ENCODE measurements at places on chromosomes 2 and 18.
A peak's percentile ranks its signal among the peaks of the same experiment; 100 is the strongest.

- DNase-seq = no peak
Observed at GRCh38 chr2:237626813-237627440, 460 bp upstream of the LRRFIP1 start.

GRCh38 chr2:165874445-165875039, 79.0 kb downstream of the TTC21B start:
- DNase-seq = peak; percentile 25

DNA sequence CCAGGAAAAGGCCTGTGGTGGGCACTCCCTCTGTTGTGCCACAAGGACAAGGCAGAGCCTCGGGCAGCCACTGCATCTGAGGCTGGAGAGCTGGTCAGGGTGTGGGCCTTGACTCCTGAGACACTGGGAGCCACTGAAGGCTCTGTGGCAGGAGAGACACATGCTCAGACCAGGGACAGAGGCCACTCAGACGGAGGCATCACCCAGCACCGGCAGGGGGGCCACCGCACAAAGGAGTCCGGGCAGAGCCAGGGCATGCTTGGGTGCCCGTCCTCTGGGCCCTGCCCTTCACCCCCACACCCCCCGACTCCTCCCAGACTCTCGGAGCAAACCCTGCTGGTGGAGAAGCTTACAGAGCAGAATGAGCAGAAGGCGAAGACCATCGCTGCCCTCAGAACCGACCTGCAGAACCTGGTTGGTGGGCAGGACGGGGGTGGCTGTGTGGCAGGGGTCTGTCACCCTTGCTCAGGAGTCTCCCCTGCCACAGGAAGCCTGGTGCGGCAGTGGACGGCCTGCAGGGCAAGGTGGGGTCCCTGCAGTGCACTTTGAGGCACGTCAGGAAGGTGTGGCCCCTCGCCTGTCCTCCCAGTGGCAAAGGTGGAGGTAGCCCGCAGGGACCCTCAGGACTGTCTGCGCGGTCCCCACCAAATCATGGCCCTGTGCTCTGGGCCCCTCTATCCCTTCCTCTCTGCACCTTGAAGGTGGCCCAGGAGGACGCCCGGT, 26.0 kb downstream of the CROCC2 start:
- DNase-seq = no peak

DNA sequence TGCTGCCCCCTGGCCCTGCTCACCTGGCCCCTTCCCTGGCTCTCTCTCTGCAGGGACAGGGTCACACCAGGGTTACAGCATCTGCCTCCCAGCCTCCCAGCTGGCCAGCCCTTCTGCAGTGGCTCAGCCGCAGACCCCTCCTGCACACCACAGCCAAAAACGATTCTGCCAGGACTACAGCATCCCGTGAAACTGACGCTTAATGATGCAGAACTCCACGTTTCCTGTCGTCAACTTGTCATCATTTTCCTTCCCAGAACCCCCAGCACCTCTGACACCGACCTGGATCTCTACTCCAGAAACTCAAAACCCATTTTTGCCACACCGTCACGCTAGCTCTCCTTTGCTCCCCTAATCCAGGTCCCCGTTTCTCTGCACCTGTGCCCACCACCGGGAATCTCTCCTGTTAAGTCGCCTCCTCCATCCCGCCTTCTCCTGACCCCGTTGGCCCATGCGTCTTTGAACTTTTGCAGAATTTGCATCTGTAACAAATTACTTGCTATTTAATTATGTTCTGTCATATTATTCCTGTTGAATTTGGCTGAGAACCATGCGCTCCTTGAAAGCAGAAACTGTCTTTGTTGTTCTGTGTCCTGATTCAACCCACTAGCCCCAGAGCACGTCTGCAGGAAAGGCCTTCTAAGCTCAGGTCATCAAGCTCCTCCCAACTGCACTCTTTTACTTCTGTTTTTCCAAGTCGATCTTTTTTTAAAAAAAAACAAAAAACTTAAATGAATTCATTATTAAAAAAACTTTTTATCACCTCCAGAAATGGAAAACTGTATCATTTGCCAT, 173.2 kb upstream of the COPS8 start:
- no peak for DNase-seq

DNA sequence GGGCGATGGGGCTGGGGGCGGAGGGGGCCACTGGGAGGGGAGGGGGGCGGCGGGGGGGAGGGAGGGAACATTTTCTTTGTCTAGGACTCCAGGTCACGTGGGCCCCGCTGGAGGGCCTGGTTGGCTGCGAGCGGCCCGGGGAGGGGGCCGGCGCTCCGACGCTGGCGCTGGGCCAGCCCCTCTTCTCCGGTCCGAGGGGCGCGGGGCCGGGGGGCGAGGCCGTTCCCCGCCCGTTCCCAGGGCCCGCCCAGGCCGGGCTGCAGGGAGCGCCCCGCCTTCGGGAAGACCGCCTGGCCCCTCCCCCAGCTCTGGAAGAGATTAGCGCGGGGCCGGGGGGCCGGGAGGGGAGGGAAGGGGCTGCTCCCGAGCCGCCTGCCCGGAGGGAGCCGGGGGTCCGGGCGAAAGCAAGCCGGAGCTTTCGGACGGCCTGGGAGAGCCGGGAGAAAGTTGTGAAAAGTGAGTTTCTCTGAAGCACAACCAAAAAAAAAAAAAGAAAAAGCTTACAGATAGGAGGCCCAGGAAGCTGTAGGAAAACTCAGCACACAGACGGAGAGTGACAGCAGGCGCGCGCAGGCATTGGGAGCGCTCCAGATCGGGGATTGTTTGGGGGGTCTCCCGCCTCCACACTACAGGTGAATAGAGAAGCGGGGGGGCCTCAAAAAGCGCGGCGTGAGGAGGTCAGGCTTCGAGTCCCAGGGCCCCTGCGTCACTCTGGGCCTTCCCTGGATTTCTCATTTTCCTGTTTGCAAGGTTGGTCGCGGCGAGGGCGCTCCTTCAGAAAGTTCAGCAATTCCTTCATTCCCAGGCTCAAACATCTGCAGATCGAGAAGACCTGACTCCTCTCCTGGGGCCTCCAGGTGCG, 84.1 kb upstream of the POMC start:
- DNase-seq = peak; percentile 73

- no peak for DNase-seq
Observed at GRCh38 chr2:1758774-1759610, 14.7 kb upstream of the PXDN start.

- no peak for DNase-seq
Observed at GRCh38 chr2:211837706-211838105, 700.9 kb downstream of the ERBB4 start.

DNA sequence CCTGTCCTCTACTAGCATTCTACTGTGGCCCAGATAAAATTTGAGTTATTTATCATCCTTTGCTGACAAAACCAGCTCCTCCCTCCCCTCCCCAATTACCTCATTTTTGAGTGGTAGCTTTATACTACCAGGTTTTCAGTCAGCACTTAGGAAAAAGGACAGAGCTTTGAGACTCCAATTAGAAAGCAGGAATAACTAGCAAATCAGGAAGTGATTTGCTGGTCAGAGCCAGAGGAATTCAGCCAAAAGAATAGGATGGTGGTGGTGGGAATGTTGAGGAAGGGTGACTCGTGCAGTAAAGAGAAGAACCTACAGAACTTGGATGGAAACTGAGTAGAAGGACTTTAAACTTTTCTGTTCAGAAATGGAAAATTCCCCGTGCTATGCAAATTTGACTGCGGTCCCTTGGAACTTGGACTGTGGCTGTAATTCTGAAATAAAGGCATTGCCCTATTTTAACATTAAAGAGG, 3.7 kb downstream of the MYL12B start:
- DNase-seq = no peak

DNA sequence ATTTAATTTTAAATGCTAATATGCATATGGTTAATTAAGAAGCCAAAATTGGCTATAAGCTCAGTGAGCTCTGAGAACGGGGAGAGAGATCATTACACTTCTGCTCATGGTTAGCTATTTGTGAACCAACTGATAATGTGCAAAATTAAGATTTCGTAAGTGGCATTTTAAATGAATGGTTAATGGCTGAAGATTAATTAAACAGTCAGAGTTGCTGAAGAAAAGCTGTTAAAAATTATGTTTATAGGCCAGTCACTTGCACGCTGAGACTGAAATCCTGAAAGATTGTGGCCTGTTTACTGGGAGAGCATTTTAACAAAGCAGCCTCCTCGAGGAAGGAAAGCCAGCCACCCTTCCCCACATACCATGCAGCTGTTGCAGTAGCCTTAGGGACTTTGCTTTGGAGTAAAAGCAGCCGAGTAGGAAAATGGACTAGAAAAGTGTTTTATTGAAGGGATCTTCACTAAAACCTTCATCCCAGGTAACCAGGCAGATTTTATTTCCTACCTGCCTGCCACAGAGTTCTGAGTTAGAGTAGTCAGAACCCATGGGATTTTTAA, 218.8 kb upstream of the NRP2 start:
- no peak for DNase-seq

DNA sequence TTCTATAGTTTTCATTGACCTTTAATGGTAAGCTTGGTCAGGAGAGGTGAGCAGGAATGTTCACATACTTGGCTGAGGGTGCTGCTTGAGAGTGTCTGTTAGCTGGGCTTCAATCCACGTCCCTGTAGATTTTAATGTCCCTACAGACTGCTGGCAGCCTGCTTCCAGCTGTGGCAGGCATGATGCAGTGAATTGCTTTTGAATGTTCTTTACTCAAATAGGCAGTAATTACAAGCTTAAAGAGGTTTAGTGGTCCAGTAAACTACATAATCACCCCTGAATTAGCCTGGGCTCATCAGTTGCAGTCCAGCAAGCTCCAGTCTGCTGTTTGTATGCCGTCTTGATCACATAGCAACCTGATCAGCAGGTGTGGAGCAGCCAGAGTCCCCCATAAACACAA, 102.1 kb downstream of the MEIS1 start:
- no peak for DNase-seq

DNA sequence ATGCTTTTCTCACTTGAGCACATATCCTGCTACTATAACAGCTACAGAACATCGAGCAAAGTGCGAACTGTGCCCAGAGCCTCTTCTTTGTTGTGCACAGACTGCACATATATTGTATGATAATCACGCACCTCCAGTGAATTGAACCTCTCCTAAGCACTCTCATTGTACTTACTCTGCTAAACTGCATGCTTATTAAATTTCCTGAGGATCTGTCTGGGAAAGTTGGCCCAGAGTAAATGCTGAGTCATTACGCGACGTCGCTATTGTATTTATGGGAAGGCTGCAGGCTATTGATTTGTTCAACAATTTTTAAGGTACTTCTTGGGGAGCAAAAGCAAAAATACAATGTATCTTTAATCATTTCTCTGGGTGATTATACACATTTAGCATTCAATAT, 399.6 kb upstream of the DSEL start:
- DNase-seq = no peak

GRCh38 chr2:60991644-60992043, 25.9 kb upstream of the PEX13 start:
- DNase-seq = no peak

DNA sequence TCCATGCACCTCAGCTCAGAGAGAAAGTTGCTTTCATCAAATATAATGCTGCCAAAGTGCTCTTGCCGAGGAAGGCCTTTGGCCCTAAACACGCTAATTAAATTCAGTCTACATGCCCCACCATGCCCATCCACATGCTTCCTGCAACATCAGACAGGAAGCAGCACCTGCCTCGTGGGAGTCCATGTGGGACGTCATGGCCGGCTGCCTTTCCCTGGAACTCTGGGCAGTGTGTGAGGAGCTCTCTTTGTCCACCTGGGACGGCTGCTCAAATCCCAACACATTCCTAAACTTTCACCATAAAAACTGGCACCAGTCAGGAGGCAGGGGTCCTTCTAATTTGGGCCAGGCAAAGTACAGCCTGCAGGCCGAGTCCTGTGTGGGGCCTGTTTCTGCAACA, 23.1 kb downstream of the FAM178B start:
- no peak for DNase-seq

DNA sequence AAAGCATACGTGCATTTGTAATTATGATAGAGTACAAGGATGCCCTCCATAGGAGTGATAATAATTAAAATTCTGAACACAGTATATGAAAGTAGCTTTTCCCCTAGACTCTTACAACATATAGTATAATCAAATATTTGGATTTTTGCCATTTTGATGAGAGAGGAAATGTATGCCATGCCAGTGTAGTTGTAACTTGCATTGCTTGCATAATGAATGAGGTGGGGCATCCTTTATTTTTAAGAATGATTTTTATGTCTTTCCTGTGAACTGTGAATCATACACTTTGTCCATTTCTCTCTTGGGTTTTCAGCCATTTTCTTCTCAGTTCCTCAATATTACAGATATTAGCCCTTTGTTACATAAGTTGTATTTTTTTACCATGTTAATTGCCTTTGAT, 197.5 kb downstream of the SCG2 start:
- DNase-seq = no peak

DNA sequence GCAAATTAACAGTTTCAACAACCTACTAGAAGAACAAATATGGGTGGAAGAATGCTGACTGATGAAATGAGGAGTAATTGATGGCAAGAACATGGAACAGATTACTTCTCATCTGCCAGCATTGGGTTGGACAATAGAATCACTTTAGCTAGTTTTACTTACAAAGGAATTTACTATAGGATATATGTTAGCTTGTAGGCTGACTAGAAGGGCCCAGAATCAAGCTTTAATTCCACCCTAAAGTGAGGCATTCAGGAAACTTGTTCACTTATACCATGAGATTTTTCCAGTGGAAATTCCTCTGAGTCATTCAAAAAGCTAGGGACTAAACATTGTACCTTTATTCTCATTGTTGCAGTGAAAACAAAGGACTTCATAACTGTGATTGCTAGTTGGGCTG, 5.0 kb upstream of the ZSWIM2 start:
- no peak for DNase-seq
